Right cardiac atrium (tissue), 5 donors: ENCODE measurements at places on chromosomes 3 and 15. TPM values are rescaled to one million over a fixed set of nuclear protein-coding genes. Genes with fewer than 3 reads are reported as not detected.

The PLIN1 gene
- 1.1 TPM for total RNA-seq

The PIGZ gene
- 3.4 TPM for total RNA-seq

The ANKDD1A gene
- total RNA-seq, result 3.0 TPM

The ARID3B gene
- total RNA-seq, result 3.8 TPM

The IL16 gene
- 3.5 TPM for total RNA-seq

The TGM4 gene
- not detected for total RNA-seq

The NUDT16 gene
- total RNA-seq, result 27.4 TPM

The IGSF11 gene
- total RNA-seq, result 6.2 TPM

The B3GNT5 gene
- 2.2 TPM for total RNA-seq

The C3orf49 gene
- total RNA-seq, result not detected

The ACTRT3 gene
- total RNA-seq, result 2.4 TPM

The RAMAC gene
- 13.6 TPM for total RNA-seq

The SEMA6D gene
- 23.8 TPM for total RNA-seq

The ANKUB1 gene
- not detected for total RNA-seq

The PCSK6 gene
- total RNA-seq, result 20.0 TPM

The FGF7 gene
- total RNA-seq, result 50.0 TPM

The RGMA gene
- total RNA-seq, result 13.4 TPM

The CCR3 gene
- total RNA-seq, result not detected

The WWTR1 gene
- total RNA-seq, result 99.2 TPM

The IL17RB gene
- total RNA-seq, result 1.4 TPM

The GOLGA8G gene
- not detected for total RNA-seq

The SERPINI2 gene
- 3.3 TPM for total RNA-seq

The MESP2 gene
- total RNA-seq, result 0.34 TPM

The CILP gene
- total RNA-seq, result 2.3 TPM

The ZNF774 gene
- total RNA-seq, result 3.1 TPM

The FANCD2 gene
- total RNA-seq, result 2.6 TPM

The BLM gene
- total RNA-seq, result 22.9 TPM

The AAGAB gene
- total RNA-seq, result 34.1 TPM

The THPO gene
- 0.28 TPM for total RNA-seq

The LNP1 gene
- 4.1 TPM for total RNA-seq

The A4GNT gene
- total RNA-seq, result not detected

The SH3BP5 gene
- 26.6 TPM for total RNA-seq

The MESD gene
- 18.9 TPM for total RNA-seq

The GADL1 gene
- not detected for total RNA-seq

The ISL2 gene
- not detected for total RNA-seq

The MOBP gene
- total RNA-seq, result 0.32 TPM

The BCL2A1 gene
- total RNA-seq, result not detected

The PLA2G4D gene
- not detected for total RNA-seq

The PLCB2 gene
- total RNA-seq, result 19.5 TPM

The RTP3 gene
- not detected for total RNA-seq

The GPR27 gene
- 0.97 TPM for total RNA-seq

The GOLGA6A gene
- not detected for total RNA-seq

The ANKRD63 gene
- 4.4 TPM for total RNA-seq

The GLDN gene
- total RNA-seq, result 6.3 TPM

The GP5 gene
- total RNA-seq, result not detected
